Sciatic nerve (tissue), 2 donors: ENCODE measurements at places on chromosomes 4 and X. TPM values are rescaled to one million over a fixed set of nuclear protein-coding genes. Genes with fewer than 3 reads are reported as not detected.

DNA sequence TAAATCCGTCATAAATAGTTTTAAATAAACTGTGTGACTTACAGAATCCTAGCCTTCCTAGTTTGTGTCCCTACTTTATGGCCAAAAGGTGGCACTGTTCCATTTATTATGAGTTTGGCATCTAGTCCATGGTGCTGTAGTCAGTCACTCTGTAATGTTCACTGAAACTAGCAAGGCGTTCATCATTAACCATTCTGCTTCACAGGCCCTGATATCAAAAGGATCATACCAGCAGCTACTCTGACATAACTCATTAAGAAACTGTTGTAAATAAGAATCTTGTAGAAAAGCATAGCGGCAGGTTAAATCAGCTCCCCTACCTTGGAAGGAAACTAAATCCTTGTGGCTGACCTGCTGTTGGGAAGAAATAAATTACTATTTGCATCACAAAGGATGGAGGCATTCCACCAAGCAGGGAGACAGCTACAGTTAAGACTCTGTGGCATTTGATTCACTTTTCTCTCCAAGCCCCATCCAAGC is 919.6 kb upstream of the DIAPH2 start:
- DNase-seq: no peak

Gene TEX11
- not detected for total RNA-seq

DNA sequence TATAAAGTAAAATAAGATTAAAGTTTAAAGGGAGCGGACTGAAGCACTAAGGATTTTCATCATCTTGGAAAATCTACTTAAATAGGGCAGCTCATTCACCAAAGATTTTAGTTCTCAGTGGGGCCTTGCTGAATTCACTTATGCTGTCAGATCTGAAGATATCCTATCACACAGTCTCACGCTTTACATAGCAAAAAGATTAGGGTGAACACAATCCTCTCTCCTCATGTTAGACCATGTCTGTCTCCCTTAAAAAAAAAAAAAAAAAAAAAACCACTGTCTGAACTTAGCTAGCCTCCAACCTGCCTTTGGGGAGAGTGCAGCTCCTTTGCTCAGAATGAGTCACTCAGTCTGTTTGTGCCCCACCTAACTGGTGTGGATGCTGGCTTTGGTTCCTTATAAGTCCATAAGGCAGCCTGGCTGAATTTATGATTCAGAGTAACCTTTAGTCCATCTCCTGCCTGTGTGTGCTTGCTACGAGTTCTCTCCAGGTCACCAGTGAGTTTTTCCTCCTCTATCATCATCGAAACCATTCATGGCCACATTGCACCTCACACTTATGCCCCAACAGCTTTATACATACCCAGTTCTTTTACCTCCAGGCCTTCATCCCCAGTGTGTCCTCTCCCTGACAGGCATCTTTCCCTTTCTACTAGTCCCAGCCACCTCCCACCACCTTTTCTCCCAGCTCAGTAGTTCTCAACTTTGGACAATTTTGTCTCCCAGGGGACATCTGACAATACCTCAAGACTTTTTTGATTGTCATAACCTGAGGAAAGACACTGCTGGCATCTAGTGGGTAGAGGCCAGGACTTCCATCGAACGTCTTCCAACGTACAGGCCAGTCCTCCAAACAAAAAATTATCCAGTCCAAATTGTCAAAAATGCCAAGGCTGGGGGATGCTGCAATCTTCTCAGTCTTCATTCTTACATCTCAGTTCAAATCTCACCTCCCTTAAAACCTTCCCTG is 220.7 kb upstream of the EMCN start:
- DNase-seq: no peak

DNA sequence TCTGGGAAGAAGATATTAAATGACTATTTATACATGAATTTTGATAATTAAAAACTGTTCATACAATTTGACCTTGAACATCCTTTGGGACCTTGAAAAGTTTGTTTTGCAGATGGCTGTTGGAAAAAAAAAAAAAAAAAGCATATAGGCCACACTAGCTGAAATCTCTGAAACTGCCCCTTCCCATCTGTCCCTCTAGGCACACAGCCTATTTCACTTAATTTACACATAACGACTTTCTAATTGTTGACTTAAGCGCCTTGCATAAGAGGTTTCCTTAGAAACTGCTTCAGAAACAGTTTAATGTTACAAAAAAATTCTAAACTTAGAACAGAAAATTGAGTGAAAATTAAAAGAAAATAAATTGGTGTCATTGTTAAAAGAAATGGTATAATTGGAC is 131.0 kb downstream of the COX18 start:
- no peak for DNase-seq

DNA sequence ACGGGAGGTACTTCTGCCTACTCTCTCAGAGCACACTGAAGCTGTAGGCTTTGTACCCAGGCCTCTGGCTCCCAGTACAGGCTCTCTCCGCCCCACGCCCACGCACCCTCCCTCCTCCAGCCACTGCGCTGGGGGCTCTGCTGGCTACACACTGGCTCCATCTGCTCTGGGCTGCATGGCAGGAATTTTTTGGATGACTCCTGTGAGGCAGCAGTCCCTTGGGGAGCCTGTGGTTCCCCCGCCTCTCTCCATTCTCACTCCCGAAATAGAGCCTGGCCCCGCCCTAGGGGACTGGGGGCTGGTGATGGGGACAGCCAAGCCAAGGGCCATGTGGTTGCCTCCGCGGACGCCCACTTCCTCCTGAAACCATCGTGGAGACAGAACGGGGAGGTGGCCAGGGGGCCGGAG is 58.1 kb upstream of the ADRA2C start:
- no peak for DNase-seq
